Stimulated activated CD4-positive, alpha-beta T cell treated with anti-CD3 and anti-CD28 coated beads, TNF-alpha, amount 100 ng/mL, for 1 hour (primary cell): ENCODE measurements at places on chromosomes 2 and 18.

GRCh38 chr2:217048730-217049129 is 188.9 kb upstream of the TNP1 start:
- DNase-seq = no peak

DNA sequence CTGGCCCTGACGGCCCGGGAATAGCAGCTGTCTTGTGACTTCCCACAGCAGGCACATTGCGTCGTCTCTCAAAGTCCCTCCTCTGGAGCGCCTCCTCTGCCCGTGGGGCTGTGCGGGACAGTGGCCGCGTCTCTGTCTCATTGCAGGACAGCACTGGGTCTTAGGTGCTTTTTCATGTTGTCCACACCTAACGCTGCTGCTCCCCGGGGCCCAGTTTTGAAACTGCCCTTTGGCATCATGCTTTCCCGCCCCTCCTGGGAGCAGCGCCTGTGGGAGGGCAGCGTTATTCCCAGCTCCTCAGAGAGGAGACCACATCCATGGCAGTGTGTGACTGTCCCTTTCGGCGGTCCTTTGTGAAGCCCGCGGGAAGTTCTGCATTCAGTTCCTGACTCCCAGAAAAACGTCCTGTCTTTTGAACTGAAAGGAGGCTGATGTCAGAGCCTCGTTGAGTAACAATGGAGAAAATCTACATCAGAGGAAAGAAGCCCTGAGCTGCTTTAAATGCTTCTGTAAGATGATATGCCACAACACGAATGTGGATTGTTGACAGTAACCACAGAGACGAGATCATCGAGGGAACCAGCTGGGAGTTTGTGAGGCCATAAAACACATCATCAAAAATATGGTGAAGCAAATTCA is 226.0 kb downstream of the FAM210A start:
- DNase-seq = no peak

DNA sequence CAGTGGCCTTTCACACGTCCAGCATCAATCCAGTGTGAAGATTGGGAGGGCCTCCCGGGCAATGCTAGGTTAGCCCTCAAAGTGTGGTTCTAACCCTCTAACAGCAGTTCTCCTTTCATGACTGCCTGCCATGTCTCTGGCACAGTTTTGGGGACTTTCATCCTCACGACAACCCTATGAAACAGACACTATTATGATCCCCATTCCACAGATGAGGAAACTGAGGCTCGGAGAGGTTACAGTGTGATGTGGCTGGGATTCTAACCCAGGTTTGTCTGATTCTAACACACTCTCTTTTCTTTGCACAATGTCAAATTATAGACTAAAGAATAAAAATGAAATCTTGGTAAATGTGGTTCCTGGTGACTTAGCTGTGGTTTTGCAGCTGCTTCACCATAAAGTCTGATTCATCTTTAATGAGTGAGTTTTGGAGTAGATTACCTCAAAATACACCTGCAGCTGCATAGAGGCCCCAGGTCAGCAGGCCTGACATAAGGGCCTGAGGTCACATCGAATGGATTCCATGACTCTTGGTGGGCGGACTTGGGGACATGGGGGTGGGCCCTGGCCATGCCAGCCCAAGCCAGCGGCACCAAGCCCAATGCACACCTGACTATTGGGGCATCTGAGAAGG is 214.4 kb downstream of the GLI2 start:
- no peak for DNase-seq

DNA sequence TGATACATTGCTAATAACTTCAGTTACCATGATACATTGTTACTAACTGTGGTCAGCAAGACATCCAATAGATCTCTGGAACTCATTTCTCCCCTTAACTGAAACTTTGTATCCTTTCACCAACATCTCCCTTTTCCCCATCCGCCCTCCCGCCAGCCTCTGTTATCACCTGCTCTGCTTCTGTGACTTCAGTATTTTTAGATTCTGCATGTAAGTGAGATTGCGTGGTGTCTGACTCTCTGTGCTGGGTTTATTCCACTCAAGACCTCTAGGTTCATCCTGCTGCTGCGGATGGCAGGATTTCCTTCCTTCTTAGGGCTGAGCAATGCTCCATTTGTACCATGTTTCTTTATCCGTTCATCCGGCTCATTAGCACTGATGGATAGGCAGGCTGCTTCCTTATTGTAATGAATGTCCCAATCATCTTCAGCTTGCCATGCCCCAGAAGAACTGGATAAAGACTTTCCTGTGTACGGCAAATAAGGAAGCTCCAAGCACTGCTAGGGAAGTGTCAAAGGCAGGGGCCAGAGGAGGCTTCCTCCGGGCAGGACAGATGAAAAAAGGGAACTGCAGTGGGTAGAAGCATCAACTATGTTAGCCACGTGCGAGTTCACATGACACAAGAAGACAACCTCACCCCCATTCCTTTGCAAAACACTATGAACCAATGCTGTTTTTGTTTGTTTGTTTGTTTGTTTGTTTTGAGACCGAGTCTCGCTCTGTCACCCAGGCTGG is 113.4 kb downstream of the EIPR1 start:
- DNase-seq = no peak

DNA sequence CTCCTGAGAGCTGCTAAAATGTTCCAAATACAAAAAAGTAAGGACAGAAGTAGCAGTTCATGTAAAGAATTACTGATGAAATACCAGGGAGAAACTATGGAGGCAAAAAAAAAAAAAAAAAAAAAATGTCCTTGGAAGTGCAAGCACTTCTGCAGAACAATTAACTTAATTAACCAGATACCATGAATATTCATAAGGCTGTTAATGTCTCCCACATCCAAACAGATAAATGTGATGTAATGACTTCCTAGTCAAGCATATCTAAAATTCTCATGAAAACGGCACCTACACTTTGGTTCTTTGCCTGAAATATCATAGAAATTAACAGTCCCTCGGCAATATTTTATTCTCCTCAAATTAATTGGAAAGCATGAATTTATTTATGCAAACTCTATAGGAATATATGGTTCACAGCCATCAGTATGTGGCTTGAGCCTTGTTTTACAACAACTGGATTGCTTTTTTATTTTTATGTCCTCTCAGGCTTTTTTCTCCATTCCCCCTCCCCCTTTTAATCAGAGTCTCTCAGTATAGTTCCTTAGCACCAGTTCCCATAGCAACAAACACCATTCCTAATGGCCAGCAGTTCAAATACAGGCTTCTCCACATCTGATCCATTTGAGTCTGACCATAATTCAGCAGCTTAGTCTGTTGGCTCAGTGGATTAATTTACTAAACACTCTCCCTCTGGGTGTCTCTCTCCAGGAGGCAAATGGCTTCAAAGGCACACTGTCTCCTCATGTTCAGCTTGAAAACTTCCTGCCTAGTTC is 97.1 kb downstream of the ITGA4 start:
- no peak for DNase-seq

- no peak for DNase-seq
These were observed 78.9 kb upstream of the RMDN2 start for GRCh38 chr2:37846207-37846606.

GRCh38 chr2:212181646-212182045 is 357.0 kb downstream of the ERBB4 start:
- DNase-seq = no peak

- no peak for DNase-seq
These were observed 52.7 kb upstream of the CCDC68 start for GRCh38 chr18:55012008-55012407.

- no peak for DNase-seq
These were observed 315.8 kb upstream of the NRP2 start for GRCh38 chr2:205366336-205367060.

DNA sequence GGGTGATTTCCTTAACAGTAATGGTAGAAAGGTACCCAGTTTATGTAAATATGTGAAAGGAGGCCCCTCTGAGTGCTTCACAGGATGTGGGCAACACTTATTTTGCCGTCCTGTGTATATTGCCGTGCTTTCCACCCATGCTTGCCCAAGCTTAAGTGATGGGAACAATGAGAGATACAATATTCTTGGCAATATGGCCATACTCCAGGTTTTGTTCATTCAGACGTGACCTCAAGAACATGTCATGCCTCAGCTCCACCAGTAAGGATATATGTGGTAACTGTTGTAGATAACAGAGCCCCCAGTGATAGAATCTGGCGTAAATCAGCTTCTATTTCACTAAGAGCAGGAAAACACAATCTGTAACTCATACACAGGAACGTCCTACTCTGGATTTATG is 318.7 kb downstream of the PTPRM start:
- DNase-seq = no peak

- no peak for DNase-seq
These were observed 64.3 kb downstream of the ARHGEF4 start for GRCh38 chr2:130901061-130901460.

DNA sequence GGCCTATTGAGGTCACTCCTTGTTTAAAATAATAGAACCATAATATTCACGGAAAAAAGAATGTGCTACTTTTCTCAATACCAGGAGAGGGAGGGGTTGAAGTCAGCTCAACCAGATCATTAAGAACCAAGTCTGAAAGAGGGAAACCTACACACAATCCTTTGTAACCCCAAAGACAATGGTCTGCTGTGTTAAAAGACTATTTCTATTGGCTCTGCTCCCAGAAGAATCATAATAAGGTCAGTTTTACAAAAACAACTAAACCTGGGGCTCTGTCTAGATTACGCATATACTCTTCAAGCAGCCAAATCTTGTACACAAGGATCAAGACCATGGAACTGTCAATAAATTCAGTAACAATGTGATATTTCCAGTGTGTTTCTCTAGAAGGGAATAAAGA is 177.2 kb upstream of the CRIM1 start:
- no peak for DNase-seq
